ENCODE measurements at places on chromosomes 4 and X.

DNA sequence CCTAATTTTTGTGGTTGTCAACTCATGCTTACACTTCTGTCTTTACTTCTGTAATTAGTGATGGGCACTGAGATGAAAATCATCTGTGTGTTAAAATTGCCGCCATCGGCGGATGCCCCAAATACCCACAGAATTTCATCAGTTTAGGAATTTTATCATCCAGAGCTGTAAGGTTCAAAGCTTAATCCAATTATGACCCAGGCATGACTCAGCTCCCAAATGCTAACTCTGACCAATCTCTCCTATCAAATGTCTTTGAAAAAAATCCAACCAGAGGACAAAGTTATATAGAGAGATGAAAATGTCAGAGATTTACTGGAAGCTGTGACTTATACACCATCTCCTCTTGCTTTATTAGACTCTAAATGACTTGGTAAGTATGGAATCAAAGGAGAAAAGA, 1048.7 kb upstream of the PRKX start:
- no peak for DNase-seq

- no peak for DNase-seq
These were observed 14.0 kb upstream of the ART3 start for GRCh38 chr4:76060506-76060905.

DNA sequence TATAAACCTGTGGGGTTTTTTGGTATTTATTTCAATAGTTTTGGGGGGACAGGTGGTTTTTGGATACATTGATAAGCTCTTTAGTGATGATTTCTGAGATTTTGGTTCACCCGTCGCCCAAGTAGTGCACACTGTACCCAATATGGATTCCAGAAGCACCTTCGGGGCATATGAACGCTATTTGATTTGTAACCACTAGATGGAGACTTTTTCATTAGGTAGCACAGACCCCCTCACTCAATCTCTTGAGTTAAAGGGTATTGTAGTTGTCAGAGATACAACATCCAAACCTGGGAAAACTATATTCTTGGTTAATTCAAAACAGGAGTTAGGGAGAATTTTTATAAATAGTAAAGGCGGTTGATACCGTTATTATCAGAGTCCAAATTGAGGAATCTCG, 79.8 kb downstream of the SPANXN3 start:
- DNase-seq: no peak

GRCh38 chr4:99640676-99641075, 17.0 kb downstream of the C4orf54 start:
- no peak for DNase-seq

- no peak for DNase-seq
These were observed 12.8 kb upstream of the XIAP start for GRCh38 chrX:123847056-123847455.

- DNase-seq: no peak
These were observed 52.9 kb upstream of the CXCL8 start for GRCh38 chr4:73687421-73687820.

DNA sequence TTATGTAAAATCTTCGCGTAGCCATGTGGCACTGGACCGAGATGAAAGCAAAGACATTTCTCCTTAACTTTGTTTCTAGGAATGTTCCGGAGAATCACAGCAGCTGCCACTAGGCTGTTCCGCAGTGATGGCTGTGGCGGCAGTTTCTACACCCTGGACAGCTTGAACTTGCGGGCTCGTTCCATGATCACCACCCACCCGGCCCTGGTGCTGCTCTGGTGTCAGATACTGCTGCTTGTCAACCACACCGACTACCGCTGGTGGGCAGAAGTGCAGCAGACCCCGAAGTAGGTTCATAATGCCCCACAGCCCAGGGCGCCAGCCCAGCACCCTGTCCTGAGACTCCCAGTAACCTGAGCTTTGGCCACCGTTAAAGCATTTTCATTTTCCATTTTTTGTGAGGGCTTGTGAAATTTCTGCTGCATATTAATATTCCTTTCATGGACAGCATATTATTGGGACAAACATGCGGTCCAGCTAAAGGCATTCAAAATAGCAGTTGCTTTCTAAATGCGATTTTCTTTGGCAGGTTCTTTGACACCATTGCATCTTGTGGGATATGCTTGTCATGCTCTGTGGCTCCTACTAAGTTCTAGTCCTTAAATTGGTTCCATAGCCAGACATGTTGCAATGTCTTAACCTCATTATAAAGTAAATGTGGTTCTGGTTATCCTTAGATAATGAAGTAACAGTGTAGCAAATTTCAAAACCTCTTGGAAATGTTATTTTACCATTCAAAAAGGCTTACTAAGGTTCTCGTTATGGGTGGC, 49.1 kb upstream of the MSANTD1 start:
- no peak for DNase-seq

- no peak for DNase-seq
These were observed 50.8 kb upstream of the HMX1 start for GRCh38 chr4:8922481-8922880.

DNA sequence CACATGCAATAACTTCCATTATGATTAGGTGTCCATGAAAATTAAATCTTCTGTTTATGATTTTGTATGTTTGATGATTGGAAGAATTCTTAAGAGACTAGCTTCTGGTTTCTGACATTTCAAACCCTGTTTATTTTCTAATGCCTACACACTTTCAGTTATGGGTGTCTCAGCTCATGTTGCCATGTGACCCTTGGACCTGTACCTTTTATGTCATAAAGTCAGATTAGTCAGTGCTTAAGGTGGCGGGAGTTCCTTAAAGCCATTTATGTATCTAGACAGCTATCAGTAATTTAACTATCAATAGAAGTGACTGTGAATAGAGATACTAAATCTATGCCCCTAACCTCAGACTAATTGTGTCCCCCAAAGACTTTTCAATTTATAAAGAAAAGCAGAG, 155.6 kb downstream of the GBA3 start:
- no peak for DNase-seq

GRCh38 chrX:126338916-126339315, 172.8 kb upstream of the DCAF12L2 start:
- no peak for DNase-seq

DNA sequence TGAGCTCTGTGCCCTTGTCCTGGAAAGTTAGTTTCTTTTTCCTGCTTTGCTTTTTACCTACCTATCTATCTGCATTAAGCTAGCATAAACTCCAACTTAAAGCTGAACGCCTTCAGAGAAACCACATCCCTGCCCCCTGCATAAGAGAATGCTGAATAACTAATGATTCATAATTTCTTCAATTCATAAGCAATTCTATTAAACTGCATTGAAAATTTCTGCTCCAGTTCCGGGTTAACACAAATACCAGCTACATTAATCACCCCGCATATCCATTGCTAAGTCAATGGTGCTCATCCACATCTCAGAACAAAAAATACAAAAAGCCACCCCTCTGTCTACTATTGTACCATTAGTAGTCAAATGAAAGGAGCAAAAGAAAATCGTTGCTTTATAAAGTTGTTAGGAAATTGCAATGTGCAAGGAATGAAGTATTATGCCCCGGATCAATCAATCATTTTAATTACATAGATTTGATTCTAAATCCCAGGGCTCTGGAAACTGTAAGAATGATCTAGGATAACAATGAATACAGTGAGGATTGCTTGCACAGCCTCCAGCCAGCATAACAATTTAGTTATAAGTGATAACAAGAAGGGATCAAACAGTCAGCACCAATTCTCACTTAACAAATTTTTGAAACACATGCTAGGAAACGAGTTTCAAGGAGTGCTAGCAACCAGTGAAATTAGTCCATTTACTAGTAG, 106.8 kb downstream of the ELOVL6 start:
- DNase-seq: no peak

DNA sequence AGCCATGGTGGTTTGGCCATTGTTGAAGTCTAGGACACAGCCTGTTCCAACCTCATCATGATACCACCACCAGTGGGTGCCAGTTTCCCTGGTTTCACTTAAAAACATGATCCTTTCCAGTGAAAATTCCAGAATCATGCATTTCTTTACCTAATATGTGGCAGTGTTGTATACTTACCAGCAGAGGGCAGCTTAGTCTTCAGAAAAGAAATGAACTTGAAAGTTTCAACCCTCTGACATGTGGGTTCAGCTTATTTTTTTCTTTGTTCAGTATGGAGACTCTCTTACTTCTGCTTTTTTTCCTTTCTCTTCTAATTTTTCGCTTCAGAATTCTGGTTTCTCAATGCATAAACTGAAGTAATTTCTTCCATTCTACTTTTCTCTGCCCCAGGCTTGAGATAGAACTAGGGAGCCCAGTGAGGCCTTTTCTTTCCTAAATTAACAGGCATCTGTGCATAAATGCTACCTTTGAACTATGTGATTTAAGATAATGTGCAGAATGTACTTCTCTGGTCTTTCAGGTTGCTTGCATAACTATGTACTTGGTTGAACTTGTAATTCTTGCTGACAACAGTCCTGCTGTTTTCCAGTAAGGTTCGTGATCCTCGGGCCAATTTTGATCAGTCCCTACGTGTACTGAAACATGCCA, 10.7 kb downstream of the LIAS start:
- peak; percentile 73 for DNase-seq

DNA sequence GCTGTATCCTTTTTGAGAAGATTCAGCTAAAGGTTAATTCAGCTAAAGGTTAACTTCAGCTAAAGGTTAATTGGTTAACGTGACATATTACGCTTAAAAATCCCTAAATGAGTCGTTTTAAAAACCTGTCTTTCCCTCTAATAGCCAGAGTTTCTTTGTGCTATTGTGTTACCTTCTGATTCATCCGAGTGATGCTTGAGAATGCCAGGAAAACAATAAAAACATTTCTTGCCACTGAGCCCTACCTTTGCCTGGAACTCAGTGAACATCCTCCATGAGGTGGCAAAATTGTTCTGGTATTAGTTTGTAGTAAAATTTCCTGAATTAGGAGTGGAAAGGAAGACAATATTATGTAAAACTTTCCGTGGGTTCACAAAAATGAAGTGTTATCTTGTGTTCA, 13.7 kb upstream of the TMPRSS11E start:
- DNase-seq: no peak

- DNase-seq: no peak
These were observed 146.0 kb downstream of the TBL1X start for GRCh38 chrX:9610771-9611392.

DNA sequence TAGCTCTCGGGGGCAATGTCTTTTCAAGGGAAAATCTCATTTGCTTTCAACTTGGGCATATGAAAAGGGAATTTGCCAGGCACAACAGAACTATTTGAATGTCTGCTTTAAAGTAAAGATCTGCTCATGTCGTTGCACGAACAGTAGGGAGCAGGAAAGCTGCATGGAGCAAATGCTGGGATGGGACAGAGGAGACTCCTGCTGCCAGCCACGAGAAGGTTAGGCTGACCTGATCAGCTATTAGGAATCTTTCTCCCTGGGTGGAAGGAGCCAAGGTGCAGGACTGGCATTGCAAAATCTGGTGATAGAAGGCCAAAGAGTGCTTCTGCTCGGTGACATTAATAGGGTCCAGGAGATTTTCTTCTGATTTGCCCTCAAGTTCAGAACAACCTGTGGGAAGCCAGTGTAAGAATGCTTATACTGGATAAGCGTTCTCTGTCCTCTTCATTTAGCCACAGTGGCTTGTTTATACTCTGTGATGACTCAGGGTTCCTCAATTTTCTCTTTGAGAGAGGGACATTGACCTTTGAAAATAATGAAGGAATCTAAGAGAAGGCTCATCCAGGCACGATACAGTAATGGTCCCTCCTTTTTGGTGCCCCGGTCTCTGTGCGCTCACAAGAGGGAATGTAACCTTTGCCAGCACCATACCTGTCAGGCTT, 22.9 kb downstream of the FHL1 start:
- no peak for DNase-seq

- DNase-seq: no peak
These were observed 377.2 kb upstream of the ANXA10 start for GRCh38 chr4:167715176-167715575.

GRCh38 chrX:137172317-137172948, 138.6 kb upstream of the GPR101 start:
- DNase-seq: no peak

GRCh38 chrX:102558607-102559006, 40.7 kb upstream of the ARMCX5 start:
- DNase-seq: no peak

DNA sequence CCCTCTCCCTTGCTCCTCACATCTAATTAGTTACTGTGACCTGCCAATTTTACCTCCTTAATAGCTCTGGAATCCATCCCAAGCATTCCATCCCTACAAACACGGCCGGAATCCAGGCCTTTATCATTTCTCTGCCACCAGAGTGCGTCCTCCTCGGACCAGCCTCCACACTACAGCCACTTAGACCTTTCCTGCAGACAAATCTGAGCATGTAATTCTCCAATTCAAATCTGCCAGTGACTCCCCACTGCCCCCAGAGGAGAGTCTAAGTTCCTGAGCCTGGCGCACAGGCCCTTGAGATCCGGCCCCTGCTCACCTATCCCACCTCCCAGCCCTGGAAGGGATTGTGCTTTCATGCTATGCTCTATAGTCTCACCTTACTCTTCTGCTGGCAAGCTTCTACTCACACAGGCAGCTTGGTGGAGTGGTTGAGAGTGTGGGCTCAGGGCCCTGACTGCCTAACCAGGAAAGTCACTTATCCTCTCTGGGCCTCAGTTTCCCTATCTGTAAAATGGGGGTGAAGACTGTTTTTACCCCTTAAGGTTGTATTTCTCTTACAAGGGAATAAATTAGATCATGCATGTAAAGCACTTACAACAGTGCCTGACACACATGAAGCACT, 31.2 kb downstream of the PJA1 start:
- no peak for DNase-seq
